ENCODE measurements at places on chromosomes 5 and 9.

- DNase-seq, result no peak
Measured at GRCh38 chr5:126628102-126628501, 27.4 kb downstream of the PHAX start.

DNA sequence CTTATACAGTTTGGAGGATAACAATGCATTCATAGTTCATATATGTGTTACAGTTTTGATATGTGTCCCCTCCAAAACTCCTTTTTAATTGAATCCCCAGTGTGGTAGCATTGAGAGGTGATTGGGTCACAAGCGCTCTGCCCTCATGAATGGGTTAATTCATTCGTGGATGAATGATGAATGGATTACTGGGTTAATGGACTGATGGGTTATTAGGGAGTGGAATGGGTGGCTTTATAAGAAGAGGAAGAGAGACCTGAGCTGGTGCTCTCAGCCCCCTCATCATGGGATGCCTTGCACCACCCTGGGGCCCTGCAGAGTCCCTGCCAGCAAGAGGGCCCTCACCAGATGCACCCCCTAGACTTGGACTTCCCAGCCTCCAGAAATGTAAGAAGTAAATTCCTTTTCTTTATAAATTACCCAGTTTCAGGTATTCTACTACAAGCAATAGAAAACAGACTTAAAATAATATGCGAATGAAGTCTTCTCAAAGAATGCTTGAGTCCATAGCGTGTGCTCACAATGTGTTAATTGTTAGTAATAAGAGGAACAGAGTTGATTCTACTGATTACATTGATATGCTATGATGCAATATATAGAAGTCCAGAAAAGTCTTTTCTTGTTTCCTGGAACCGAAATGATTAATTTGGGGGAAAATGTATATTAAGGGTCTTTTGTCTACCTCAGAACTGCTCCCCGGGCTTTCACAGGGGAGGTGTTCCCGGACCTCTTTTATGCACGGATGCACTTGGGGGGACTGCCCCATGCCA lies 190.2 kb downstream of the ERCC6L2 start:
- DNase-seq, result peak; percentile 51

GRCh38 chr9:94693485-94694204 lies 32.9 kb upstream of the AOPEP start:
- DNase-seq, result no peak

DNA sequence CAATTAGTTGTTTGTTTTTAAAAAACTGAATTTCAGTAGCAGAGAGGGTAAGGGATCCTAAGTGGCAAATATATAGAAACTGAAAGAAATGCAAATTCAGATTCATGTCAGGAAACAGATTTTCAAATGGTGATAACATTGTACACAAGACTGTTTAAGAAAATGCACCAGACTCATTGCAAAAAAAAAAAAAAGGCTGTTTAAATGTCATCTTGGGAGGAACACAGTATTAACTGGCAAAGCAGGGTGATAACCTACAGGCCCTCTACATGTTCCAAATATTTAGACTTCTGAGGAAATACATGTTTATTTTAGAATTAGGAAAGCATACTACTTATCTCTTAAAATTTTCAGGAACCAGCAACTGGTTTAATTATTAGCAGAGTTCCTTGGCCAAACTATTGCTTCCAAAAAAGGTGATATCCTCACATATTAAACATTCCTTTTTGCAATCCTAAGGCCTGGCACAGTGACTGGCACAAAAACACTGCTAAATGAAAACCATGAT lies 114.5 kb downstream of the TSSK1B start:
- DNase-seq, result no peak

DNA sequence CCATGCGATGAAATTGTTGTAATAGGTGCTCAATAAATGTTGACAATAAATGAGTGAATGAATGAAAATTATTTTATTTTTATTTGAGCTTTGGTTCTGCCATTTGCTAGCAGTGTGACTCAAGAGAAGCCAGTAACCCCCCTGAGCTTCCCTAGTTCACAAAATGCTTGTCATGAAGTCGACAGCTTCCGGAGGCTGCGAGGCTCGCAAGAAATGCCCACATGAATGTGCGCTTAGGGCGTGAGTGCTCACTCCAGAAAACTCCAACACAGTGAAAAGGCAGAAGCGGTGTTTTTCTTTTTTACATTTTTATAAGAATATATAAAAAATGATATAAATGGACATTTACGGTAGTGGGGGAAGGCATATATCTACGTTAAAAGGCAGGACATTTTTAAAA lies 26.5 kb downstream of the CDKN2A start:
- no peak for DNase-seq

- DNase-seq, result no peak
Measured at GRCh38 chr5:79992891-79993657, 2.0 kb upstream of the MTX3 start.

- DNase-seq, result no peak
Measured at GRCh38 chr9:114743446-114743845, 61.5 kb upstream of the TEX48 start.

GRCh38 chr9:137227853-137228505 lies 677 bp downstream of the RNF224 start:
- DNase-seq, result no peak

- DNase-seq, result no peak
Measured at GRCh38 chr5:40879163-40879942, 29.9 kb upstream of the C7 start.

GRCh38 chr9:70257991-70258691 lies 637 bp upstream of the SMC5 start:
- no peak for DNase-seq

DNA sequence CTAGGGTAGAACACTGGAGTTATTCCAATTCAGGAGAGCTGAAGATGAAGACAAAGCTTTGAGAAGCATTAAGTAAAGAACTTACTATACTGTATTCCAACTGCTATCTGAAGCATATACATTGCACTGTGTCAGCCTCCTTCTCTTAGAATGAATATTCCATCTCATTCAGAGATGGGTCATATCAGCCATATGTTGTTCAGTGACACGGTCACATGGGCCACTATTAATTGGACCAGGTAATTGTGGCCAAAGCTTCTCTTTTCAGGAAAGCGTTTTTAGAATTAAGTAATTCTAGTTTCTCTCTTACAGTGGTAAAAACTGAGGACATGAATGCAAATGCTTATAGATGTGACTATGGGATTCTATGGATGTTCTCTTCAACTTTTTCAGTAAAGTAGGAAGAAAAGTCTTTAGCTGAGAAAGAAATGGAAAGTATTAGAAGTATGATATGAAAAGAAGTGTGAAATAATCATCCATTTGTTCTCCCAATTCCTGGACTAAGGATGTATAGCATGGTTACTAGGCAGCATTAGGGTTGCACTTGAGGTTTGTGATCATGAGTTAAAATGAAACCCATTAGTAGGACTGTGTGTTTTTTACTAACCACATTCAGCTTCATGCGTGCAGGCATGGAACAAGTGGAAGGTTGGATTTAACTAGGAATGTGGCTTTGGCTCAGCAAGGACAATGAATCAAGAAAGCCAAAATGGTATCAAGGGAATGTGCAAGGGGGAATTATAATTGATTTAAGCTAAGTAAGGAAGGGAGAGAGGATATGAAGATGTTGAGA lies 40.9 kb downstream of the CETN3 start:
- DNase-seq, result no peak

DNA sequence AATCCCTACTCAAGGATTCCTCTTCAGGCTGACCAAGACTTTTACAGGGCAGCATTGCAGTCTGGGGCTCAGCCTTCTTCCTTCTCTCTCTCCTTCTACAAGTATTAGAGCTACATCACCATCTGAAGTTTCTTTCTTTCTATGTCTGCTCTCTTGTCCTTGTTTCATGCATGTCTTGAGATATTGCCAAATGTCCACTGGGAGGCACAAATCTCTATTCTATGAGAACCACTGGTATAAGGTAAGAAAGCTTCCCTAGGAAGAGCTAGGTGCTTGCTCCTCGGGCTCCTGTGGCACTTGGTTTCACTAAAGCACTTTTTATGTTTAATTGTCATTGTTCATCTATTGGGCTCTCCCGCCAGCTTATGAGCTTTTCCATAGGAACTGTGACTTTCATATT lies 289.2 kb upstream of the PCSK5 start:
- no peak for DNase-seq

- DNase-seq, result no peak
Measured at GRCh38 chr9:20212806-20213205, 409.5 kb downstream of the MLLT3 start.

- peak; percentile 31 for DNase-seq
Measured at GRCh38 chr9:89460551-89460950, 37.4 kb downstream of the SEMA4D start.

DNA sequence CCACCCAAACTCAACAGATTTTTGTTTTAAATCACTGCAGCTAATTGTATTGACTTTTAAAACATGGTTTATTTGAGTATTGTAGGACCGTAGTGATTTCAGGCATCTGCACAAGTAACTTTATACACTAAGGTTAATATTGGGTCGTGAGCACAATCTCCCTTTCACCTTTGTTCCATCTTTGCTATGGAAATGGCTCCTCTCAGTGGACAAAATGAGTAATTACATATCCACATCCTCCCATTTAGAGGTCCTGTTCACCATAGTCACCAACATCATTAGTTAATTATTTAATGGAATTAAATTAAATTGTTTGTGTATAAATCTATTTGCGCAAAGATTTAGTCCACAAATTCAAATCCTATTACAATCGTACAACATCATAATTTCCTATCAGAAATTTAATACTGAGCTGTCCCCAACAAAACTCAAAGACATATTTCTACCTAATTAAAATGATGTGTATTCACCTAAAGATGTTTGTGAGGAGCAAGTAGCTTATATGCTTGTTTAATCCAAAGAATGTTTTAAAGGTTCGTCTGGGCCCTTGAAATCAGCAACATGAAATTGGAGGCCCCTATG lies 173.0 kb upstream of the DAPK1 start:
- no peak for DNase-seq

- DNase-seq, result peak; percentile 57
Measured at GRCh38 chr5:17302604-17303003, 85.2 kb downstream of the BASP1 start.

- no peak for DNase-seq
Measured at GRCh38 chr5:4939042-4939781, 200.9 kb upstream of the ADAMTS16 start.

GRCh38 chr5:84618262-84618661 lies 233.6 kb upstream of the EDIL3 start:
- DNase-seq, result no peak

DNA sequence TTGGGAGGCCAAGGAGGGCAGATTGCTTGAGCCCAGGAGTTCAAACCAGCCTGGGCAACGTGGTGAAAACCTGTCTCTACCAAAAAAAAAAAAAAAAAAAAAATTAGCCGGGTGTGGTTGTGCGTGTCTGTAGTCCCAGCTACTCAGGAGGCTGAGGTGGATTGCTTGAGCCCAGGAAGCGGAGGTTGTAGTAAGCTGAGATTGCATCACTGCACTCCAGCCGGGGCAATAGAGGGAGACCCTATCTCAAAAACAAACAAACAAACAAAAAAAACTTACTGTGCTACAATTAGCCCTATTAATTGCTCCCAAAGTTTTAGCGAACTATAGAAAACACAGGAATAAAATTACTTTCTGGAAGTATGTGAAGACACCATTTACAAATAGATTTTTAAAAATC lies 67.6 kb downstream of the ANKHD1 start:
- DNase-seq, result no peak

DNA sequence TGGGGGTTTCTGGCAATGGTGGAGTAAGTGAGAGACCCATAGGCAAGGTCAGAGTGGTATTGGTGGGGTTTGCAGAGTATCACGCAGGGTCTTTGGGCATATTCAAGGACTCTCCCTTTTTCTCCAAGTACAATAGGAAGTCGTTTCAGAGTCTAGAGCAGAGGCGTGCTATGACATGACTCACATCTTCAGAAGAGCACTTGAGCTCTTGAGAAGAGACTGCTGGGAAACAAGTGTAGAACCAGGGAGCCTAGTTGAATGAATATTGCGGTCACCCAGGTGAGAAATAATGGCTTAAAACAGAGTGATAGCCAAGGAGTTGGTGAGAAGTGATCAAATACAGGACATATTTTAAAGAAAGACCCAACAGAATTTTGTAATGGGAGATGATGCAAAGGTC lies 813.4 kb downstream of the TLE1 start:
- DNase-seq, result no peak

DNA sequence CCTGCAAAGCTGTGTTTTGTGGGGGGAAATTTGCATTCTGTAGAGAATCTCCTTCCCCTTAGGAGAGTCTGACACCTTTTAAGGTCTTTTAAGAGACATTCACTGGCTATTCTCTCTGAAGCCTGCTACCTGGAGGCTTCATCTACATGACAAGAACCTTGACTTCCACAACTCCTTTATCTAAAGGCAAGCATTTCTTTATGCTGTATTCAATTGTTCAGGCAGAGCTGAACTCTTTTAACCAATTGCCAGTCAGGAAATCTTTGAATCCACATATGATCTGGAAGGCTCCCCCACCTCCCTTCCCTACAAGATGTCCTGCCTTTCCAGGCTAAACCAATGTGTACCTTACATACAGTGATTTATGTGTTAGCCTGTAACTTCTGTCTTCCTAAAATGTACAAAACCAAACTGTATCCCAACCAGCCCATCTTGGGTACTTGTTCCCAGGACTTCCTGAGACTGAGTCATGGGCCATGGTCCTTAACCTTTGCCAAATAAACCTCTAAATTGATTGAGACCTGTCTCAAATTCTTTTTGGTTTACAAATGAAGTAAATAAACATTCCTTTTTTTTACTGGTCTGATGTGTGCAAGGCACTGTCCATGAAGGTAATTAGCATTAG lies 9.9 kb downstream of the C9orf85 start:
- DNase-seq, result no peak

DNA sequence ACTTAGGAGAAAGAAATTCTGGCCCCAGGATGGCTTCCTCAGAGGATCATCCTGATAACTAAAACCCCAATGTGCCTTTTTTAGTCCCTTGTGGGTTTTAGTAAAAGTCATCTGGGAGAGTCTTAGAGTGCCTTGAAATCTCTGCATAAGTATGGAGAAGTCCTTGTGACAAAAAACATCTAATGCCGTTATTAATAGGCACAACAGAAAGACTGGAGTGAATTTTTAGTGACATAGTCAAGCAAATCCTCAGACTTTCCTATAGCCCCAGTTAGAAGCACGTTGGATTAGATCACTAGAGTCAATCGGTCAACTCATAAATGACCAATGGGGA lies 108.2 kb upstream of the MPDZ start:
- no peak for DNase-seq

Data from posterior cingulate gyrus (tissue), 11 donors.